ENCODE measurements at places on chromosomes 5 and 9.

GRCh38 chr5:90563108-90563507 lies 4.5 kb downstream of the ADGRV1 start:
- DNase-seq: no peak

DNA sequence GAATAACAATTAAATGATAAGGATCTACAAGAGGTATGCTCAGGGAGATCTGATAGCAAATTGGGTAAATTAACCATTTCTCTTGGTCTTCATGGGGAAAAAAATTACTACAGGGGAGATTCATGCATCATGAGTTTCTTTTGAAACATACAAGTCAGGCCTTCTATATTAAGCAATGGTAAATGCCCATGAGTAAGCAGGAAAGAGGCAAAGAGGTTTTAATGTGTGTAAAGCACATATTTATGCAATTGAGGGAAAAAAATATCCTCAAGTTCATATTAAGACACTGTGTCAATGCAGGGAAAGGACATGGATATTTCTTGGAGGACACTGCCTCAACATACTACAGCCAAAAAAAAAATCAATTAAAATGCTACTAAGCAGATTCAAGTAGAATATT lies 73.4 kb upstream of the NR4A3 start:
- DNase-seq: no peak

GRCh38 chr5:144915452-144915851 lies 744.8 kb downstream of the KCTD16 start:
- DNase-seq: no peak

DNA sequence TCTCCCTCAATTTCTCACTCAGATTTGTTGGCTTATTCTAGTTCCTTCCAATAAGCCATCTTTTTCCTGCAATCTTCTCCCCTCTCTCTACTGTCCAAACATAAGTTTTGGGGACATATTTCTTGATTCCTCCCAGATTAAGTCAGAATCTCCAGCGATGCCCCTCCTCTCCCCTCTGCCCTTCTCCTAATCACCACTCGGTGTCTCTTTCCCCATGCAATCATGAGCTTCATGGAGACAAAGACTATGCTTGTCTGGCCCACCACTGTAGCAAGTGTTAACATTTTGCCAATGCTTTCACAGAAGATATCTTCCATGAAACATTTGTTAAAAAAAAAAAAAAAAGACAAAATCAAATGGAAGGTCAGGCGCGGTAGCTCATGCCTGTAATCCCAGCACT lies 42.4 kb downstream of the PDE6A start:
- no peak for DNase-seq

DNA sequence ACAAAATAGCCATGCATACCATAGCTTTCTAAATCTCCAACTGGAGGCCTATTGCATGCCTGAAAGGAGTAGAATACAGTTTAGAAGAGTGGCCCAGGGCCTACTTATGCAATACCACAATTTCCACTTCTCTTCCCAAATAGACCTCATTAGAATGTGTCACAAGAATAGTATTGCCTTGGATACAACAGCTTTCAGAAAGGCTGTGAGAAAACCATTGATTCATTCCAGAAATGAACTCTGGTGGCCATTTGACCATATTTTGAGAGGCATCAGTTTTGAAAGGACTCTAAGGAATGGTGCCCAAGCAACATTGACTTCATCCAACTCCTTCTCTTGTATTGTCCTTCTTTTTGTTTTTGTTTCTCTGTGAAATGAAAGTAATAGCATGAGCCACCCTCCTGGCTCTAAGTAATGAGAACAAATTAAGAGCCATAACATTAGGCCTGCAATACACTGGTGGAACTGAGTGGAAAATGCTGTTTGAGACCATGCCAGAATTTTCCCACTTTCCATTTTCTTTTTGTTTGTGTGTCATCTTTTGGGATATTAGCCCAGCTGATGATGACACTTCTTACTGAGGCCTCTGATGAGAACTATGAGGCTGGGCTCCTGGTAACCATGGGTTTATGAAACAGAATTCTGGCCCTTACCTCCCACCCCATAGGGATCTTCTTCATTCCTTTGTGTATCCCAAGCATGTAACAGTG lies 90.2 kb downstream of the TMEM174 start:
- no peak for DNase-seq

GRCh38 chr9:114226246-114227055 lies 71.1 kb downstream of the COL27A1 start:
- no peak for DNase-seq

DNA sequence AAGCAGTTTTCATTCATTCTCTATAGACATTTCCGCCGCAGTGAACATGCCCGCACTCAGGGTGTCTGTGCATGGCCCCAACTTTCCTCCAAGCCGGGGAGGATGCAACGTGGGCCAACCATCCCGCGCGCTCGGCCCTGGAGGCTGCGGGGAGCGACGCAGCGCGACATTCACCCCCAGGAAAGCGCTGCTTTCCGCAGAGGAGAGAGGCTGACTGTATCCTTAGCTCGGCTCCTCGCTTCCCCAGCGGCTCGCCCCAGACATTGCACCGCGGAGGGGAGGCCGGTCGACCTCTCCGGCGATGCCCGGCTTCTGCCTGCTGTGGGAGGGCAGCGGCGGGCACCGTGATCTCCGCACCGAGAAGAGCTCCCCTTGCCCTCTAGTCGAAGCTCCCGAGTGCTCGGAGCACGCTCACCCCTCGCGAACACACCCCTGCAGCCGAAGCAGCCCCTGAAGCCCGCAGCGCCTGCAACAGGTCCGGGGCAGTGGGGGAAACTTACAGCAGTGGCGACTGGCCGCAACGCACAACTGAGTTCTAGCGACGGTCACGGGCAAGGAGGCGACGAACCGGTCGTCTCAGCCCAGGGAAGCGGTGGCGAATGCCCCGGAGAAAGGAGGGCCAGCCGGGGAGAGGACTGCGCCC lies 600 bp downstream of the ENC1 start:
- peak; percentile 27 for DNase-seq

DNA sequence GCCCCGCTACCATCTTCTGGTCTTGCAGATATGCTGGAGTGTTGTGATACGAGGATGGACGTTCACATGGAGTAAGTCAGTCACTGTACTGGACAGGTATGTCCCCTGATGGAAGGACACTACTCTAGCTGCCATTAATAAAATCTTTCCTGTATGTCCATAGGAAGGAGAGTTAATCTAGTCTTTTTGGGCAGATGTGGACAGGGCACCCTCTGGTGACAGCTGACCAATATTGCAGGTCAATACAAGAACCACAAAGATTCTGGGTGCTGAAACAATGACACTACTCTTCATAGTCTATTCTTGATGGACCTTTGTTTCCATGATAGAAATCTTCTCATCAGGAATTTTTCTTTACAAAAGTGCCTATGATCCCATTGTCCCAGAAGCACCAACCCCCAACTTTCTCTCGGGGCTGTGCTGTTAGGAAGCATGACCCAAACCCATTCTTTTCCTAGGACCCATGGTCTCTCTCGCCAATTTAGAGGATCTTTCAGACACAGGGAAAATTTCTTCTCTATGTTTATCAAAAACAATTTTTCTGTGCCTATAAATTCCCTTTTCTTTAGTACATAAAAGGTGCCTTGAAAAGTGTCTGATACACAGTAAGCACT lies 376.9 kb downstream of the DTWD2 start:
- no peak for DNase-seq
